Uterus (tissue), 4 donors: ENCODE measurements at places on chromosomes 3 and 15. TPM values are rescaled to one million over a fixed set of nuclear protein-coding genes. Genes with fewer than 3 reads are reported as not detected.

DNA sequence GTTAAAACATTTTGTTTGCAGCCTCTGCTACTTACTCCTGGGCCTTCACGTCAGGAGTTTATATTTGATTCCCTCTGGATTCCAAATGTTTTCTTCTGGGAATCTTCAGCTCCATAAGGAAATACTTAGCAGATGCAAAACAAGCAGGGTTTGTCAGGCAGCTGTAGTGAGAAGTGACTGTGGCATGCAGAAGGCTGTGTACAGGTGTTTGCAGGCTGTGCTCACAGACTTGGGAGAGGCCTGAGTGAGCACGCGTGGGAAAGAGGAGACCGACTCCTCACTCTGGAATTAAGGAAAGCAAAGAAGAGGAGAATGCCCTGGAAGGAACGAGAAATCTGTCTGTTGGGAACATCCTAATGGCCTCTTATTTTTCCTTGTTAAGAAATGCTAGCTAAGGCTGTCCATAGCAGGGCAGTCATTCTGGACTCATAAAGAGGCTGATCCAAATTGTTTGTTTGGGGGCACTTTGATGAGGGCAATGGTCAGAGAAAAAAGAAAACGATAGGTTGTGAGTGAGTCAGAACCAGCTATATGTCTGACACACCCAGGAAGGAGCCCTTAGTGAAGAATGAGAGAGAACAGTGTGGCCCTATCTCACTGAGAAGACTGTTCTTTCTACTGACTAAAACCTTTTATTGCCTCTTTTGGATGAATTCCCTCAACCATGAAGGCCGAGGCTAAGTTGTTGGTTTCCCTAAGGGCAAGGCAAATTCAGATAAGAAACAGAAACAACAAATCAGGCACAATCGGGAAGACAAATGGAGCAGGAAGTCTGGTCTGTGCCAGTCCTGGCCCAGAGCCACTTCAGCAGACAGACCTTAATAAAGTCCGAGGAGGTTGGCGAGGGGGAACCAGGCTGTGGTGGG is 82.6 kb downstream of the TGFBR2 start:
- DNase-seq, result no peak

- DNase-seq, result no peak
Observed at GRCh38 chr3:100994187-100994586, 966 bp upstream of the ABI3BP start.

GRCh38 chr15:45449916-45450867 is 71.8 kb upstream of the GATM start:
- no peak for DNase-seq

DNA sequence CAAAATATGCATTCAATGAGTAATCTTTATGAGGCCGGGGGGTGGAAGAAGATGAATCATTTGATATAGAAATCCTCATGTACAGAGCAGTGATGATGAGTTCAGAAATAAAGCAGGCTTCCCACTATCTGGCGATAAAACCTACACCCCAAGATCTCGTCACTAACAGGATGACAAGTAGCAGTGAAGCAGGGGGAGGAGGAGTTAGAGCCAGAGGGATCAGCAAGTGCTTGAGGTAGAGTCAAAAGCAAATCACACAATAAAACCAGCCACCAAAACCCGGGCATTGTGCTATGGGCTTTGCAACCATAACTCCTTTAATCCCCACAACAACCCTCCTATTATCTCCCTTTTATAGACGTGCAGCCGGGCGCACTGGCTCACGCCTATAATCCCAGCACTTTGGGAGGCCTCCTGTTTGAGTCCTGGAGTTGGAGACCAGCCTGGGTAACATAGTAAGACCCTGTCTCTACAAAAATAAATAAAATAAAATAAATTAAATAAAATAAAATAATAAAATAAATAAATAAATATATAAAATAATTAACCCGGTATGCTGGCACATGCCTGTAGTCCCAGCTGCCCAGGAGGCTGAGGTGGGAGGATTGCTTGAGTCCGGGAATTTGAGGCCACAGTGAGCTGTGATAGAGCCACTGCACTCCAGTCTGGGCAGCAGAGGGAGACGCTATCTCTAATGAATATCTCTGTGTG is 53.0 kb downstream of the STARD5 start:
- DNase-seq, result no peak

DNA sequence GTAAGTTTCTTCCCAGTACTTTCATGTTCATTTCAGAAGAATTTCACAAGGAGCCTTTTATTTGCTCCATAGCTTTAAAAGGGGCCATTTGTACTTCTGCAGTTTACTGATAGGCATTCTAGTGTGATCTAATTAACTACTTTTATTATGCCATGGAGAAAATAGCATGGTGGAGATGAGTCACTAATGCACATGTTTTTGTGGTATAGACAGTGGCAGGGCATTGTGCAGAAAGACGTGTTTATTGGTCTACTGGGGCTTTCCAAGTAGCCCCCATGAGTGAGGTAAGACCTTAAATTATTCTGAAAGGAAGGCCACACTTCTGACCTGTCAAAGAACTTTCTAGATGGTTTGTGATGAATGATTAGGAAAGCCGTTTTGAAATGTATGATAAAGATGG is 810.0 kb upstream of the NR2F2 start:
- no peak for DNase-seq

DNA sequence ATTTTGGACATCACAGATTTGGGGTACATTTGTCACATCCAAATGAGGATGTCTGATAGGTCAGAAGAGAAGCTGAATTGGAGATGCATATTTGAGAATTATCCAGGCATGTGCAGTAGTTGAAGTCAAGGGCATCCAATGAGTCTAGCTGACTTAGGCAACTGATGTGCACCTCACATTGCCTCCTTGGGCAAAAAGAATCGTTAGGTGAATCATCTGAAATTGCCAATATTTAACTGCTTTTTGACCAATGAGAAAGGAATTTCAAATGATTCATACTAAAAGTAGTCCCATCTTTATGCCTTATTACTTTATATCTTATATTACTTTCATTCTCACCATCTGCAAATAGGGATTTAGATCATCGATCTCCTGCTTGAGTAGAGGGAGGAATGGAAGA is 117.7 kb downstream of the CD47 start:
- DNase-seq, result no peak

Gene PIGZ
- 21.5 TPM for total RNA-seq

Gene ACP3
- not detected for total RNA-seq

Gene FANCD2OS
- total RNA-seq, result not detected
